ENCODE measurements at places on chromosomes 4 and X.

DNA sequence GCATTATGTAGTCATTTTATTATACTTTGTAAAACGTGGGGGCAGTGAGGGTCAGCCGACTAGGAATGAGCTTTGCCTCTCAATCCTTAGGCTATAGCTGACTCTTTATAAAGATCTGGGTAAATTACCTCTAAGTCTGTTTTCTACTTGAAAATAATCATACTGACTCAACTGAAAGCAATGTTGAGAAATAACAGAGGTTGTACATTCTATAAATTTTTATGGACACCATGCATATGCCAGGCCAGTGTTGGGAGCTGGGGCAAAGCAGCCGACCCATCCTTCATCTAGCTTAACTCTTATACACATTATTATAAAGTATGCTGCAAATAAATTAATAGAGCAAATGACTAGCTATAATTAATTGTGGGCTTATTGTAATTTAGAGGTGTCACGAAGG is 2.2 kb upstream of the DCUN1D4 start:
- DNase-seq: no peak
- no peaks in the 10 kb centered on the region for H3K36me3 ChIP-seq
- no peak overlapping the region for H3K4me3 ChIP-seq

DNA sequence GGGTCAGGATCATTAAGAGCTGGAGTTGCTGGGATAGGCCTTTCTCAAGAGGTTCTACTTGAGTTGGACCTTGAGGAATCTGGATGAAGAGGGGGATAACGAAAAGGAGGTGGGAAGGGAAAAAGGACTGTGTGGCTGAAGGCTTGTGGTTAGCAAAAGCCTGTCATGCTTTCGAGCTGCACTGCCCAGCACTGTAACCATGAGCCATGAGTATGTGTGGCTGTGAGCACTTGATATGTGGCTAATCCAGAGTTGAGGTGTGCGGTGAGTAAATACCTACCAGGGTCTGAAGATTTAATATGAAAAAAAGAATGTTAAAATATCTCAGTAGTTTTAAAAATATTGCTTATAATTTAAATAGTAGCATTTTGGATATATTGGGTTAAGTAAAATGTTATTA is 11.4 kb downstream of the TMEM165 start:
- H3K27me3 ChIP-seq: no peaks in the 10 kb centered on the region
- no peak overlapping the region for H3K4me3 ChIP-seq
- no peak overlapping the region for H3K27ac ChIP-seq
- H3K36me3 ChIP-seq: peaks cover 39% of the 10 kb centered on the region

DNA sequence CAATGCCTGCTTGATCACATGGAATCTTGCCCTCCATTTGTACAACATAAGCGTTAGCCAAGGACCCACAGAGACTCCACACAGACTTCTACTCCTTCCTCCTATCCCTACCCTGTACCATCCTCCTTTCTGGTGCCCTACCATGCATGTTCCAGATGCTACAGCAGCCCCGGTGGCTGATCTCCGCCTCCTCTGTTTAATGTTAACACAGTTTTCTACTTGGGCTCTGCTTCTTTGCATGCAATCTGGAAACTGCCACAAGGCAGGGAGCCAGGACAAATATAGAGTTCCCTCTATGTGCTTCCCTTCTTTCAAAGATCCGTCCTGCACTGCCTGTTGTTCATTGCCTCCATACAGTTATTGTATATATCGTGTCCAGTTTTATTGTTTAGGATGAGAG is 368.6 kb upstream of the TENM3 start:
- no peak overlapping the region for H3K4me3 ChIP-seq
- H3K36me3 ChIP-seq: no peaks in the 10 kb centered on the region
- H3K27me3 ChIP-seq: no peaks in the 10 kb centered on the region
- H3K4me1 ChIP-seq: no peaks in the 10 kb centered on the region
- no peak for DNase-seq
- no peak overlapping the region for H3K27ac ChIP-seq

DNA sequence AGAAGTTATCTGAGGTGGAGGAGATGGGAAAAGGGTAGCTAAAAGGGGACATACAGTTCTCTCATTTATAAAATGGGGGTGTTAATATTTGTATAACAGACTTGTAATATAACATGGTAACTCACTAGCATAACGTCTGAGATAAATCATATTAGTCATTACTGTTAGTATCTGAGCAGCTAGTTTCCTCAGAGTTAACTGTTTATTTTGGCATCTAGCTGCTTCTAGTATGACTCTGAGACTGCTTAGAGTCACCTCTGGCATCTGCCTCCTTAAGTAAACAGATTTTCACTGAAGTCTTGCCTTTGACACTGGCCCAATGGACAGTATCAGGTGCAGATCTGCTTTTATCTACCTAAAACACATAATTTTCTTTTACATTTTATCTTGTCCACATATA is 58.1 kb downstream of the SLC30A9 start:
- DNase-seq: no peak
- no peaks in the 10 kb centered on the region for H3K4me1 ChIP-seq
- H3K27ac ChIP-seq: no peak overlapping the region
- no peaks in the 10 kb centered on the region for H3K27me3 ChIP-seq

- H3K27me3 ChIP-seq: no peaks in the 10 kb centered on the region
- DNase-seq: no peak
- H3K36me3 ChIP-seq: no peaks in the 10 kb centered on the region
- H3K27ac ChIP-seq: no peak overlapping the region
Observed at GRCh38 chrX:114344756-114345349, 239.0 kb upstream of the HTR2C start.

DNA sequence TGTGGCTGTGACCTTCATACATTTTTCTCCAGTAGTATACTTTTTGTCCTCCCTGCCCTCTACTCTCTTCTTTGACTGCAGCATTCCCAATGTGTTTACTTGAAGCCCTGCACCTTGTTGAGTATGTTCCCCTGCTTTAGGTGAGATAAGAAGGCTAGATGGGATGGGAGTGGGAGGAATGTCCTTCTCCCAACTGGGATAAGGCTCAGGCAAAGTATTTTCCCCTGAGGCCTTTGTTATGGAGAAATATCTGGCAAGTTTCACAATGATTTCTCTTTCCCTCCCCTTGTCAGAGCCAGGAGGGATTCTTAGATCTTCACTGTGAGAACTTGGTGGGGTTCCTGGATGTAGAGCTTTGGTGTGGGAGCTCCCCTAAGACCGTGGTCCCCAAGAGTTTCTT is 131.8 kb downstream of the CLCN5 start:
- no peaks in the 10 kb centered on the region for H3K36me3 ChIP-seq
- H3K27me3 ChIP-seq: no peaks in the 10 kb centered on the region

- H3K27ac ChIP-seq: peak overlapping the region; percentile 79
- H3K4me3 ChIP-seq: peak overlapping the region; percentile 4
- DNase-seq: peak; percentile 90
- no peaks in the 10 kb centered on the region for H3K27me3 ChIP-seq
Observed at GRCh38 chr4:40908702-40909362, 159.1 kb downstream of the NSUN7 start.

- H3K27me3 ChIP-seq: no peaks in the 10 kb centered on the region
- no peak overlapping the region for H3K4me3 ChIP-seq
- H3K36me3 ChIP-seq: no peaks in the 10 kb centered on the region
Observed at GRCh38 chrX:70456256-70456655, 11.6 kb downstream of the DLG3 start.

GRCh38 chr4:3292571-3293400 is at the start of gene RGS12:
RGS12 (plus strand) TSS chr4:3293021; CDS start chr4:3316171, 23,150 bp downstream.
- peak; percentile 86 for DNase-seq
- peaks cover 5% of the 10 kb centered on the region for H3K4me1 ChIP-seq
- peak within 1 kb of the TSS; percentile 76 for H3K4me3 ChIP-seq
- no peaks in the 10 kb centered on the region for H3K36me3 ChIP-seq
- H3K27me3 ChIP-seq: peaks cover 6% of the 10 kb centered on the region

DNA sequence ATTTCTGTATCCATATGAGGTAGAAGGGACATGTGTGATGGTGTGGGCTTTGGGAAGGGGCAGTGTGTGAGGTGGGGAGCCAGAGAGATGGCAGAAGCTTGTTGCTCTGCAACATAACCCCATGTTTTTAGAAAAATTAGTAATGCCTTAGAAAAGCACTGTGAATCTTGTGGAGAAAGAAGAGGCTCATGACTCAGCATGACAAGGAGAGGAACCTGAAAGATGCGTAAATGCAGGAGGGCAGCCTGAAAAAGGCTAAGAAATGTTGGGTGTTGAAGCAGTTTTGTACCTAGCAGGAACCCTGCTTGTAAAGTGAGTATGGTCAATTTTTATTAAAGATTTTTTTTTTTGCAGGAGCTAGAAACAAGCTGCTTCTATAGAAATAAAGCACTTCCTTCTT is 59.8 kb downstream of the ARSJ start:
- H3K4me1 ChIP-seq: peaks cover 15% of the 10 kb centered on the region
- H3K27ac ChIP-seq: no peak overlapping the region
- no peaks in the 10 kb centered on the region for H3K27me3 ChIP-seq
- DNase-seq: no peak

GRCh38 chr4:122827258-122827878 is 737 bp downstream of the FGF2 start:
- DNase-seq: peak; percentile 75
- H3K27ac ChIP-seq: peak overlapping the region; percentile 95
- H3K36me3 ChIP-seq: no peaks in the 10 kb centered on the region
- H3K4me3 ChIP-seq: peak overlapping the region; percentile 88
- H3K27me3 ChIP-seq: no peaks in the 10 kb centered on the region

GRCh38 chrX:10615931-10616774 is 4.2 kb downstream of the MID1 start:
- no peak overlapping the region for H3K4me3 ChIP-seq
- H3K36me3 ChIP-seq: no peaks in the 10 kb centered on the region
- DNase-seq: no peak
- peaks cover 2% of the 10 kb centered on the region for H3K4me1 ChIP-seq

DNA sequence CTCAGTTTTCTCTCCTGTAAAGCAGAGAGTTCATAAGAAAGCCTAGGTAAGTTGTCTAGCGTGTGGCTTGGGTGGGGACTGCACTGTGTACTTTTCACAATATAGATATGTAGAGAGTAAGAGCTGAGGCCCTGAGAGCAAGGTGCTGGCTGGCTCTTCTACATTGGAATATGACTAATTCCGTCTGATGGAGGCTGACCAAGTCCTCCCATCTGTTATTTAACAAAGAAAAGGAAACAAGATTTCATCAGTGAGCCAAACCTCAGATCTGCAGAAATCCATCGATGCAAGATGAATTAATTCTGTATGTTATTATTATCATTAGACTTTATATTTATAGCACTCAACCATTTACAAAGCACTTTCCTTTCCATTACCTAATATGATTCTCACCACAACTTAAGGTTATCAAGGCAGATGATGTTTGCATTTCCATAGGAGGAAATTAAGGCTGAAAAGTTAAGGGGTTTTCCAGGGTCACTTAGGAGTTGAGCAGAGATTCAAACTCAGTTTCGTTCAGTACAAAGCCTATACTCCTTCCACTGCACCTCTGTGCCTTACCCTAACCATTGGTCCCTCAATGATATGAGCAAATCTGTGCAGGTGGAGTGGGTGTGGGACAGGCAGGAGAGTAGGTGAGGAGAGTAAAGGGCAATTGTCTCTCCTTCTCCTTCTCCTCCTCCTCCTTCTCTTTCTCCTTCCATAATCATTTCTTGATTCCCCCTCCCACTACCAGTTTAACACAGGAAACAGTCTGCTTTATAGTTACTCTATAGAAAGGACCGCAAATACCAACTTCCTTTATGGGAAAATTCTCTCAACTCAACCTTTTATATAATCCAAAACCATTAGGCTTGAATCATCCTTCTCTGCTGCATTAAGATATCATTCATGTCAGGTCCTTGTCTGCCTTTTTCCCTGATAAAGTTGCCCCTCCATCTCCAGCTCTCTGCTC is 27.6 kb upstream of the SRD5A3 start:
- H3K4me3 ChIP-seq: no peak overlapping the region
- no peaks in the 10 kb centered on the region for H3K27me3 ChIP-seq
- H3K4me1 ChIP-seq: no peaks in the 10 kb centered on the region

DNA sequence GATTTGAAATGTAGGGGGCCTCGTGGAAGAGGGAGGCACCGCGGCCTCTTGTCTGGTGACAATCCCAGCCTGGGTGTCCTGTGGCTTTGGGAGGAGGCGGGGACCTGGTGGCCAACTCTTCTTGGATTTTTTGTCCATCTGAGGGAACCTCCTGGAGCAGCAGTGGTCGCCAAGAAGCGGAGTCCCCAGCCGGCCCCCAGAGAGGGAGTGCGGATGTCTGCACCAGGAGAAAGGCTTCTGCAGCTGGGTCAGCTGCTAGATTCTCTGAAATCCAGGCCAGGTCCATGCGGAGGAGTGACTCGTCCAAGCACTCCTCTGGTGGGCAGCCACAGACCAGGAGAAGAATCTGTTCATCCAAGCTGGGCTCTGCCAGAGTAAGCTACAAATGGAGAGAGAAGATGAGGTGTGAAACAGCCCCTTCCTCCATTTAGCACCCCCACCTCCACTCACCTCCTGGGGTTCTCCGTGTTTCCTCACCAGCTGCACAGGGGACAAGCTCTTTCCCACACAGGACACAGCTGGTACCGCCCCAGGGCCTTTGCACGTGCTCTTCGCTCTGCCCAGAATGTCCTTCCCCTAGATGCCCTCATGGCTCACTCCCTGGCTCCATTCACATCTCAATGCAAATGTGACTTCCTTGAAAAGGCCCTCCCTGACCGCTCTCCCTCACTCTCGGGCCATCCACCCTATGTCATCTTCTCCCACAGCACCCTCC is 27.6 kb downstream of the C4orf50 start:
- no peaks in the 10 kb centered on the region for H3K27me3 ChIP-seq
- DNase-seq: peak; percentile 53
- no peak overlapping the region for H3K4me3 ChIP-seq
- H3K36me3 ChIP-seq: no peaks in the 10 kb centered on the region

DNA sequence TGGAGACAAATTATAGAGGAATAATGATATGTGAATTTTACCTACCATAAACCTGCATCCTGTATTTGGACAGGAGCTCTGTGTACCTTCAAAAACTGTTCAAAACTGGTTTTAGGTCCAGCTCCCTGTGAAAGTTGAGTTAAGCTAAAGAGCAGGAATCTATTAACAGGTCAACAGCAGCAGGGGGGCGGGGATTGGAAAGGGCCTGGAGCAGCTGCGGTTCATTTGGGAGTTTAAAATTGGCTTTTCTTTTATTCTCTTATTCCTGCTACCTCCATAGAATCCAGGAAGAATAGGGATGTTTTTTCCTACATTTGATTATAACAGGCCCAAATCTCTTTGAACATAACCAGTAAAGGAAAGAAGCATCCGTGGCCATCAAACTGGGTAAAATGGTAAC is 23.8 kb downstream of the SHROOM3 start:
- DNase-seq: no peak
- no peaks in the 10 kb centered on the region for H3K27me3 ChIP-seq
- H3K27ac ChIP-seq: peak overlapping the region; percentile 57
- no peaks in the 10 kb centered on the region for H3K36me3 ChIP-seq

GRCh38 chr4:119008761-119009160 is 120.1 kb downstream of the SYNPO2 start:
- H3K27me3 ChIP-seq: no peaks in the 10 kb centered on the region
- H3K36me3 ChIP-seq: no peaks in the 10 kb centered on the region
- peaks cover 39% of the 10 kb centered on the region for H3K4me1 ChIP-seq
- H3K27ac ChIP-seq: peak overlapping the region; percentile 80
- DNase-seq: no peak
